NCI-H82 (cell line): ENCODE measurements at places on chromosomes 7 and 10.

- DNase-seq, result peak; percentile 90
These were observed at the start of the genes CDC123 and NUDT5 for GRCh38 chr10:12195603-12196506. TSS of gene CDC123 (plus strand) at chr10:12196188. CDS start at chr10:12196246, 58 bp downstream. TSS of gene NUDT5 (minus strand) at chr10:12195891. CDS start at chr10:12186291, 9,600 bp downstream.

- no peak for DNase-seq
These were observed 397 bp upstream of the NFE2L3 start for GRCh38 chr7:26151650-26151952.

DNA sequence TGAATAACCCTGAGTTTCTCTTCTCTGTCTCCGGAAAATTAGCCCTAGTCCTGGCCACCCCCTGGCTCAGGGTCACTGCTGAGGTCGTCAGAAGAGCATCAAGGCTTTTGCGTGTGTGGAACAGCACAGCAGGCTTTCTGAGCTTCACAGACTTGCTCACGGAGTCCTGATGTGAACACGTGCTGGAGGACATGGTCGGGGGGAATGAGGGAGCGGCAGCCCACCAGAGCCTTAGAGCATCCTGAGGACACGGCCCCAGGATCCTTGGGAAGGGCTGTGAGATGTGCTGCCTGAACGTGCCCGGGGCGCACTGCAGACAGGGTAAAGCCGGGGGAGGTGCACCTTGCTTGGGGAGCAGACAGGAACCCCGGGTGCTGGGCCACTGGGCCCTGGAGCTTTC, 28.8 kb downstream of the TMEM120A start:
- no peak for DNase-seq

GRCh38 chr7:45610019-45610418, 35.9 kb downstream of the ADCY1 start:
- DNase-seq, result no peak

GRCh38 chr7:106190589-106191330, 78.6 kb upstream of the SYPL1 start:
- DNase-seq, result no peak

DNA sequence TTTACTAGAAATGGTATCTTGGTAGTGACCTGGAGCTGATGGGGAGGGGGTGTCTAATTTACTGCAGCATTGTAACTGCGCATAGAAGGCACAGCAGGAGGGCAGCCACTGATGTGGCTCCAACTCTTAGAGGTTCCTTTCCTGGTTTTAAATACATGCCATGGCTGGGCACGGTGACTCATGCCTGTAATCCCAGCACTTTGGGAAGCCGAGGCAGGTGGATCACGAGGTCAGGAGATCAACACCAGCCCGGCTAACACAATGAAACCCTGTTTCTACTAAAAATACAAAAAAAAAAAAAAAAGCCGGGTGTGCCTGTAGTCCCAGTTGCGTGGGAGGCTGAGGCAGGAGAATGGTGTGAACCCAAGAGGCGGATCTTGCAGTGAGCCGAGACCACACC, 19.2 kb upstream of the SEC61G start:
- DNase-seq, result no peak

DNA sequence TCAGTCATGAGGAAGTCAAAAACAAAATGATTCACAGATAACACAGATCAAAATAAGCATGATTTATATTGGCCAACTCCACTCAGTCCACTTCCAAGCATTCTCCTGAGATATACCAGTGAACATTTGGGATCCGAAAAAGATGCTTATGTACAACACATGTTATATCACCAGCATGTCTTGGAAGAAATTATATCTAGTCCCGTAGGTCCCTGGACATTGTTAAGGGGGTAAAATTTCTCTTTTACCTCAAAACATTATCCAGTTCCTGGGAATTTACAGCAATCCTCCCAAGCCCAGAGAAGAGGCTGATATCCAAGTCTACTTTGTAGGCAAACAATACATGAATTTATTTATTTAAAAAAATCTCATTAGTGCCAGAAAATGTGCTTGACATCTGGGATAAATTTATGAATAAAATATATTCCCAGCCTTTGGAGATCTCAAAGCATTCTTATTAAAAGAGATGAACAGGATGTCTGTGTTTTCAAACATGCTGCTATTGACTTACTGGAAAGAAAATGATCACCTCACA, 582.2 kb upstream of the ZWINT start:
- DNase-seq, result no peak

DNA sequence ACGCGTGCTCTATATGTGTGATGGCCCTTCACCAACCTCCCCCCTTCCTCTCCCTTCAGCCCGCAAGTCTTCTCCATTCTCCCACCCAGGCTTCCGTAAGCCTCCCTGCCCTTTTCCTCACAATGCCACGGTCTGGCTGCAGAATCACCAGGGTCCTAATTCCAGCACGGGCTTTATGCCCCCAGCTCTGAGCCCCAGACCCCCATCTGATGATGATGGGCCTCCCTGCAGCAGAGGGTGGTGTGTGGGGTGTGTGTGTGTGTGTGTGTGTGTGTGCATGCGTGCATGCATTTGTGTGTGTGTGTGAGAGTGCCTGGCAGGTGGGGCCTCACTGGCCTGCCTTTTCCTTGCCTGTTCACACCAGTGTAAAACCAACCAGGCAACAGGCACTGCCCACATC, 109.9 kb downstream of the OAT start:
- DNase-seq, result no peak

- DNase-seq, result no peak
These were observed 252.6 kb upstream of the IGFBP3 start for GRCh38 chr7:46173476-46174195.

DNA sequence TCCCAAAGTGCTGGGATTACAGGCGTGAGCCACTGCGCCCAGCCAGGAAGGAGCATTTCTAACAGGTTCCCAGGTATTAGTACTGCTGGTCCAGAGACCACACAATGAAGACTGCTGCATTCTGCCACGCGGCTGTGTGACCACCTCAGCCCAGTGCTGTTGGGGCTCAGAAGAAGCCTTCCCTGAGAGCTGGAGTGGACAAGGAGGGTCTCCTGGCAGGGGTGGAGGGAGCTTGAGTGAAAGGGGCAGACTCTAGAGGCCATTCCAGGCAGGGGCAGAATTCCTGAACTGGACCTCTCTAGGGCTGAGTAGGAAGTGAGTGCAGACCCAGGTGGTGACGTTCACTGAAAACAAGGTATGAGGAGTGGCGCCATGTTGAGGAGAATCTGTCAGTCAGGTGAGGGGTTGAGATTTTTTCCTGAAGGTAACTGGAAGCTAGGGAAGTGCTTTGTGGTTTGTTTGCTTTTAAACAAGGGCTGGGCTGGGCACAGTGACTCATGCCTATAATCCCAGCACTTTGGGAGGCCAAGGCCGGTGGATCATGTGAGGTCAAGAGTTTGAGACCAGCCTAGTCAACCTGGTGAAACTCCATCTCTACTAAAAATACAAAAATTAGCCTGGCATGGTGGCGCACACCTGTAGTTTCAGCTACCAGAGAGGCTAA, 67.6 kb downstream of the TACC2 start:
- DNase-seq, result no peak

DNA sequence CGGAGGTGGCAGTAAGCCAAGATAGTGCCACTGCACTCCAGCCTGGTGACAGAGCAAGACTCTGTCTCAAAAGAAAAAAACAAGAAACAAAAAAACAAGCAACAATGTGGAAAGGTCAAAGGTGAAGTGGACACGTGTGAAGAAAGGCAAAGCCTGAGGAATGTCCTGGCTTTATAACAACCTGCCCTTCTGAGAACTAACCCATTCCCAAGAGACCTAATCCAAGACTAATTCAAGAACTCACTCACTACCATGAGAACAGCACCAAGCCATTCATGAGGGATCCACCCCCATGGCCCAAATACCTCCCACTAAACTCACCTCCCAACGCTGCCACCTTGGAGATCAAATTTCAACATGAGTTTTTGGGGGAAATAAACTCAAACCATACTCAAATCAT, 47.5 kb upstream of the KIF5B start:
- DNase-seq, result no peak

GRCh38 chr10:7889947-7890542, 71.7 kb downstream of the TAF3 start:
- DNase-seq, result peak; percentile 49

- peak; percentile 78 for DNase-seq
These were observed 60.7 kb downstream of the ZMIZ1 start for GRCh38 chr10:79129361-79129997.

- DNase-seq, result no peak
These were observed 84.8 kb downstream of the ELMO1 start for GRCh38 chr7:37363536-37364491.

DNA sequence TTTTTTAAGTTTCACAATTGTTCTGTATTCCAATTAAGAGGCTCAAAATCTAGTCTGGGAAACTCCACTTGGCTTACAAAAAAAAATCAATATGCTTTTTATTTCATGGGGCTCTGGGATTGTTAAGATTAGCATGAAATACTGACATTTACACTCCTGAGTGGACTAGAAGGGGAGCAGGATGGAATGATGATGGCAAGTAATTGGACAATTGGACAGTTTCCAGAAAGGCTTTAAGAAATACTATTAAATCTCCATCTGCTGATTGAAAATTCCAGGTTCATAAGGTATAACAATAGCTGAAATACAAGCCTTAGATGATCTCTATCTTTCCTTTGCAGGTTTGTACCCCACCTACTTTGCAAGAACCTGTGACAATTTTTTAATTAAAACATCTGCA, 184.4 kb downstream of the LRRTM3 start:
- DNase-seq, result peak; percentile 88

DNA sequence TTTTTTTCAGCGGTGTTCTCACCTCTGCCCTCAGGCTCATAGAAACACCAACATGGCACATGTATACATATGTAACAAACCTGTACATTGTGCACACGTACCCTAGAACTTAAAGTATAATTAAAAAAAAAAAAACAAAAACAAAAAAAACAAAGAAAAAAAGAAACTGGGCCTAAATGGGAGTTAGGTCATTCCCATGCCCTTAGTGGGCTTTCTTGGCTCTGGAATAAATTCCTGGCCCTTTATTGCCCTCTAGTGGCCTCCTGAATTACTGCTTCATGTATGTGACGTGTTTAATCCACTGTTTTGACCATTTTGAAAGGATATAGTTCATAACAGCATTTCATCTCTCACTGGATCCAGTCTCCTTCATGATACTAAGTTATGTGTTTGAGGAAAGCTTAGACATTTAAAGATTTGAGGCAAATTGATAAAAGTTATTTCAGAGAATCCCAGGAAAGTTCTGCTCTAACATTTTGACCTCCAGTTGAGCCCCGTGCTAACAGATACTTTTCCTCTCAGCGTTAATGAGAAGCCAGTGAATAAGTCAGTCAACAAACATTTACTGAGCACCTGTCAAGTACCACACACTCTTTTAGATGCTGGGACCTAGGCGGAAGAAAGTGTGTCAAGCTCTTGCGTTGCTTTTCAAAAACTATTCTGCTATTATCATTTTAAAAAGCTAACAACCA, 54.7 kb upstream of the SYPL1 start:
- peak; percentile 86 for DNase-seq

DNA sequence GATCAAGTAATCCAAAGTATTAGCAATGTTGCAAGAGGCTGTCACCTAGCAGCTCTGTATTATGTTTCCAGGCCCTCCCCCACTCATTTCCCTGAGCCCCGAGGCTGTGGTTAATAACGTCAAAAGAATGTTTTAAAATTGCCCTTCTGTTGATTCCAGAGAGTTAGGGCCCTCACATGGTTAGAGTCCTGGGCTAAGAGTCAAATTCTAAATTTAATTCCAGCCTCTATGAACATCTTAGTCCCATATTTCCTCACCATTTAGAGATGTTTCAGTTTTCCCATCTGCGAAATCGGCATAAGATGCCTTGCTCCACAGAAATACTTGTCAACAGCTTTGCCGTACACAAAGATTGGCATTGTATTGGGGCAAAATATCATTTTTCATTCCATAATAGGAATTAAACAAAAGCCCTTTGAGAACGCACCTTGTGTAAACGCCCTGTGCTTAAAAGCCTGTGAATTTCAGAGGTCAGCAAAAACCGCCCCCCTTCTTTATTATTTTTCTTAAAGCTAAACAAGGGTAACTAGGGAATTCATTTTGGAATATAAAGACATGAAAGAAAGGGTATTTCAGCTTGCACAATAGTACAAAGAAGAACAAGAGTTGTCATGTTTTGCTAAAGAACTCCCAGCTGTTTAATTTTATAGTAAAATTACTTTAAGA, 135.8 kb downstream of the ARID5B start:
- no peak for DNase-seq

DNA sequence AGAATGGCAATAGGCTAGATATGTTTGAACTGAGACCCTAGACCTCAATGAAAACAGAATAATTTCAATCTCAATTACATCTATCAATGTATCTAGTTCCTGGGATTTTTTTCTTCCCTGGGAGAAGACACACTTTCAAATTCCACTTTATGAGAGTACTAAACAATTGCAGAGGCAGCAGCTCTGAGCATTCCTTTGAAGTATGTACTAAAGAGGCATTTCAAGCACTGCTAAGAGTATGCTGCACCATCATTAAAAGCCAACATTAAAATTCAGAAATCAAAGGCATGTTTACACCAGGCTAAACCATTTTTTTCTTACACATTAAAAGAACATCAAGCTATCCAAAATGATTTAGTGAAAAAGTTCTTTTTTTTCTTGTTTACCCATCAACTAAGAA, 297.9 kb upstream of the CACNA2D1 start:
- no peak for DNase-seq

DNA sequence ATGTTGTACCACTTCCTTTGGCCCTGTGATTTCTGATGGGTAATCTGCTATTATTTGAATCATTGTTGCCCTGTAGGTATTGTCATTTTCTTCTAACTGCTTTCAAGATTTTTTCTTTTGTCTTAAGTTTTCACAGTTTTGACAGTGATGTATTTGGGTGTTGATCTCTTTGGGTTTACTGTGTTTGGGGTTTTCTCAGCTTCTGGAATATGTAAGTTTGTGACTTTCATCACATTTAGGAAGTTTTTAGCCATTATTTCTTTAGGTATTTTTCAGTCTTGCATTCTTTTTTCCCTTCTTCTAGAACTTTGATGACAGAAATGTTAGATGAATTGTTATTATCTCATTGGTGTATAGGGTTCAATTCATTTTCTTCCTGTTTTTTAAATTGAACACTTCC, 23.1 kb upstream of the PON2 start:
- DNase-seq, result no peak

- no peak for DNase-seq
These were observed 62.7 kb upstream of the LRRC4 start for GRCh38 chr7:128093614-128094570.

GRCh38 chr10:20858292-20859124, 38.6 kb downstream of the NEBL start:
- DNase-seq, result peak; percentile 48

GRCh38 chr10:71882813-71883659, 32.0 kb upstream of the PSAP start:
- no peak for DNase-seq

GRCh38 chr10:112898540-112899390, 51.3 kb upstream of the TCF7L2 start:
- peak; percentile 68 for DNase-seq

DNA sequence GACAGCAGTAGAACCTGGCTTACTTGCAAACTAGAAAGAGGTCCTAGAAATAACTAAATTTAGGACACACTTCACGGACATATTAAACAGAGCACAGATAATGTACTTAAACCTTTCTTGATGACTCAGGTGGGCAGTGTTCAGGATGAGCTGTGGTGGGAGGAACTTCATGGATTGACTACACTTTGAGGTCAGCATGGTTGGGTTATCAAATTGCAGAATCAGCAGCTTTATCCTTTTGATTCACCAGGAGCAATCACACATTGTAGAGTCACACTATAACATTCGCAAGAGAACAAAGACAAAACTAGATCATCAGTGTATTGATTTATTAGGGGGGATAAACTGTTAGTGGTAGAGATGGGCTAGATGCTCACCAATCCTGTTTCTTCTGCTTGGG, 38.6 kb upstream of the AGK start:
- DNase-seq, result no peak

GRCh38 chr10:51659344-51659743, 40.1 kb downstream of the CSTF2T start:
- DNase-seq, result no peak

- DNase-seq, result no peak
These were observed 274.2 kb downstream of the DOCK4 start for GRCh38 chr7:111931958-111932357.
